ENCODE measurements at places on chromosomes 3 and 15.

- no peak for DNase-seq
These were observed 403.3 kb upstream of the THBS1 start for GRCh38 chr15:39177561-39177960.

DNA sequence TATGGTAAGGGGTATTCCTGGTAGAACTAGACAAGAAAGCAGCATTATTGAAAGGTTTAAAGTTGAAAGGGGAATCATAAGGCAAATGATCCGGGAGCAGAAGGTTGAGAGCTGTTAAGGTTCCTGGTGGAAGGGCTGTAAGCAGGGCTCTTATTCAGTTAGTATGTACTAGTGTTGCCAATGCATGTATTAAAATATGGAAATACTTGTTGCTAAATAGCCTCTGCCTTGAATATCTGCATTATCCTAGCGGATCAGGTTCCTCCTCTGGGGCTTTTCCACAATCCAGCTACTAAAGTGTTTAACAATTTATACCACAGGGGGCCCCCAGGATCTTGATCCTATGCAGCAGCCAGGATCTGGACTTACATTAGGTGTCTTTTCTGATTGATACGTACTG lies 7.3 kb upstream of the COPB2 start:
- no peak for DNase-seq

DNA sequence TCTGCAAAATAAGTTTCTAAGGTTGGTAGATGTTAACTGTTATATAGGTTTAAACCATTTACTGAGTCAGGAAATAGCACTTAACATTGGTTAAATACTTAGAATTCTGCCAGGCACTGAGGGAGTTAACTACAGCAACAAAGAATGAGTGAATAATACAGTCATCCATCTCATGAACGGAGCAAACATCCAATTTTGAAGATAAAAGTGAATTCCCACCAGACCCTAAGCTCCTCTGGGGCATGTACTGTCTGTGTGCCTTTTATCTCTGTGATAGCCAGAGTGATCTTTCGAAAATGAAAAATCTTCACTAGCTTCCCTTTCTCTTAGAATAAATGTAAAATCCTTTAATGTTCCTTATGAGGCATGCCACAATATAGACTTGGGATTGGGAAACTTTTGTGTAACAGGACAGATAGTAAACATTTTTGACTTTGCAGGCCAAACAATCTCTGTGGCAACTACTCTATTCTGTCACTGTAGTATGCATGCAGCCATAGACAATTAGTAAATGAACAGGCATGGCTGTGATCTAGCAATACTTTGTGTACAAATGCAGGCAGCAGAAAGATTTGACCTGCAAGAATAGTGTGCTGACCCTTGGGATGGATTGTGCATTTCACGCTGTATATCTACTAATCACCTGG lies 294.5 kb upstream of the LMCD1 start:
- DNase-seq: no peak

DNA sequence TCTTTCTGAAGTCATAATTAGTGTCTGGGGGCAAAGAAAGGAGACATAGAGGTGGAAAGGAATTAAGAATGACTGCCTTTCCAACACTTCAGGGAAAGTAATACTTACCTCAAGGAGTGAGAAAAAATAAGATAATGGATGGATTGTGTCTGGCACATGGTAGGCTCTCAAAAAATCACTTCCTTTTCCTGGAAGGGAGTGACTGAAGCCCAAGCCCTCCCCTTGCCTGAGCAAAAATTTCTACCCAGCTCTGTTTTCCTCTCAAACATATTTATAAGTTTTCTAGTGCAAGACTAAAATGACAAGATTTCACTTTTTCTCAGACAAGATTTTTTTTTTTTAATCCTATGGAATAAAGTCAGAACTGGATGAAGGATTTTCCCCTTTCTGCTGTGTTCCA lies 145.0 kb downstream of the IGSF11 start:
- DNase-seq: no peak

DNA sequence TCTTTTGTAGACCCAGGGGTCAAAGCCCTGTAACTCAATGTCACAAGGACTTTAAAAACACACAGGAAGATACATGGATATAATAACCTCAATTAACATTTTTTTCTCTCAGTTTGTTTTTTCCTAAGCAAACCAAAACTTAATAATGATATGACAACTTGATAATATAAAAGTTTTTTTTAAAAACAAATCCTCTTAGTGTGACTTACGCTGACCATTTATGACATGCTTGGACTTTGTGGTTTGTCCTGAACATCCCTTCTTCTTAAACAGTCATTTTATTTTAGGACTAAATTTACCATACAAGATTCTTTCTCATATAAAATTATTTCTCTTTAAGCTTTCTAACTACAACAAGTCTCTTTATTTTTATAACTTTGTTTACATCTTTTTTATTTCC lies 25.4 kb upstream of the FAM3D start:
- no peak for DNase-seq

- no peak for DNase-seq
These were observed 19.6 kb upstream of the EPHB3 start for GRCh38 chr3:184541886-184542562.

DNA sequence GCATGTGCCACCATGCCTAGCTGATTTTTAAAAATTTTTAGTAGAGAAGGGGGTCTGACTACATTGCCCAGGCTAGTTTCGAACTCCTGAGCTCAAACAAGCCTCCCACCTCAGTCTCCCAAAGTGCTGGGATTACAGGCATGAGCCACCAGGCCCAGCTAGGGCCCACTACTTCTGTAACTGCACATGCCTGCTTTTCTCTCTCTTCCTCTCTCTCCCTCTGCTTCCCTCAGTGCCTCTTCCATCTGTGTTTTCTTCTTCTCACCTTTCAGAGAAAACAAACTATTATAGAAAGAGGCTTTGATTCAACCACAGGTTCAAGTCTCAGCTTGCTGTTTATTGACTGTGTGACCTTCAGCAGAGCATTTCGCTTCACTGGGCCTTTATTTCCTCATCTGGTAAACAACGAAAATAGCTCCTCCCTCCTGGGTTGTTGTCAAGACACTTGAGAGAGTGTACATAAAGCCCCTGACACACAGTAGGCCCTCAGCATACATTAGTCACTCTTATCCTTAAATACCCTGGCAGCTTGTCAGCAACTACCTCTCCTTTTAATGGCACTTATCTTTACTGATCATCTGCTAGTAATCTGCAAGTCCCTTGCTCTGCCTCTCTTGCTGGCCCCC lies 10.2 kb downstream of the TADA3 start:
- no peak for DNase-seq

DNA sequence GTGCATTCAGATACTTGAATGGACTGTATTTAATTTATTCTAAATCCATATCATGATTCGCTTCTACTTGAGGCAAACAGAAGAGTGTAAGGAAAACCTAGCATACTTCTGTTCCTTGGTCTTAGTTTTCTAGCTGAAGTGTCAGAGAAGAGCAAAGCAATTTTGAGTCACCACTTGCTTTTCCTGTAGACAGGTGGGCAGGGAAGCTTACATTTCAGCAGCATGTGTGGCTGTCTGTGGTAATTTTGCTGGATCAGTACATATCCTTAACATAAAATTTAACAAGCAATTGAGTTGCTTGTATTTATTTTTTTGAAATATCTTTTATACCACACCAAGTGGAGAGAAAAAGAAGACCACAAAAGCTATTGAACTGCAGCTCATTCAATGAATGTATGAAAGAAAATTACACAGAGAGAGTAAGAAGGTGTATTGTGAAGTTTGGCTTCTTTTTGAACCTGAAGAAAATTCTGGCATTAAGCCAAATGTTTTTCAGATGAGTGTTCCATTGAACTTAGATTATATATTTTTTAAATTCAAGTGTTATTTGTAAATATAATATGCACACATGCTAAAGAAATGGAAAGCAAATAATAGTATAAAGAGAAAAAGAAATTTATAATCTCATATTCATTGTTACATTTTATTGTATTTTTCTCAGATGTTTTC lies 747.6 kb downstream of the NAALADL2 start:
- no peak for DNase-seq

- DNase-seq: no peak
These were observed 119.6 kb downstream of the FMN1 start for GRCh38 chr15:33074942-33075341.

DNA sequence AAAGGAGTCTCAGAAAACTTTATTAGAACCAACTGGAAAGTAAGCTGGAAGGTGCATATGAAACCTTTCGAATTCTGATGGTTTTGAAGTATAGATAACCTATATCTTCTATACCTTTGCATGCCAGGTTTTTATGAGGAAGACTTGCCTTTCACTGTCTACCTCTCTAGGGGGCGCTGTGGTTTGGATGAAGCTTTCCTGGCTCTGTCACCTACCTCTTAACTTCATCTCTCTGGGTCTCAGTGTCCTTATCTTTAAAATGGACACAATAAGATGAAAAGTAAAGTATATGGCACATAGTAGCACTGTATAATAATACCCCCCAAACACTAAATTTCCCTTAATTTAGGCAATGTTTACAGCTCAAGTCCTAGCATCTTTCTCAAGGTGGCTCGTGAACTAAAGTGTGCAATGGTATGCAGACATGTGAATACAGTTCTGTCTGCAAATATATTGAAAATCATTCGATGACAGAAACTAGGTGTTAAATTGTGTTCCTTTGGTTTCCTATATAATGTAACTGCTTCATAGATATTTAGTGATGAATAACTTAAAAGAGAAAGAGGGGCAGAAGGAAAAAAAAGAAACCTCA lies 314.3 kb downstream of the CHST2 start:
- no peak for DNase-seq

DNA sequence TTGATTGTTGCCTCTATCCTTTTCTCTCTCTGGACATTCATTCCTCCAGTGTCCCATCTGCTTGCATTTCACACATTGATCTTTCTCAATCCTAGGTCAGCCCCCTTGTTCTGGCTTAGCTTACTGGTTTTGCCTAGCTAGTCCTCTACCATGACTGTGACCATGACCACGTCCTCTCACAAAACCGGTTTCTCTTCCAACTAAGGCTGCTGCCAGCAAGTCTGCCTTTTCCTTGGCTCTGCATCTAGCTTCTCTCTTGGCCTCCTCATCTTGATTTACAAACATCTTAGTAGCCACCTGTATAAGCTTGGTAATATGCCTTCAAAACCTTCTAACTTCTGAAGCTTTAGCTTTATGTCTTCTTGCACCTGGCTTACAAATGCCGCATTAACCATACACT lies 167.2 kb downstream of the STXBP5L start:
- DNase-seq: no peak

GRCh38 chr15:95454403-95455262 lies 875.9 kb upstream of the NR2F2 start:
- no peak for DNase-seq

GRCh38 chr3:9149566-9149965 lies 99.9 kb downstream of the SRGAP3 start:
- no peak for DNase-seq

- DNase-seq: no peak
These were observed 357.9 kb downstream of the RORA start for GRCh38 chr15:60871152-60871551.

DNA sequence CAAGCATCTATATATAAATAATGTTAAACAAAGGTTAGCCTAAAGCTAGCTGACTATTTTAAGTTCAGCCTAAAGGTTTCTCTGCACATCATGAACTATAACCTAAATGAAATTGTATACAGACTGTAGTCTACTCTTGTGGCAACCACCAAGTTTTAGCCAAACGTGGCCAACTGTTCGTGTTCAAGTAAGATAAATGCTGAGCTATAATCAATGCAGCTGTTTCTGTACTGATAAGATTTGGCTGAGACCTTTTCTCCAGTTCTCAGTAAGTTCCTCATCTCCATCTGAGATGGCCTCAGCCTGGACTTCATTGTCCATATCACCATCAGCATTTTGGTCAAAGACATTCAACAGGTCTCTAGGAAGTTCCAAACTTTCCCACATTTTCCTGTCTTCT lies 43.7 kb upstream of the IGSF10 start:
- DNase-seq: no peak

GRCh38 chr3:61356685-61357084 lies 105.4 kb upstream of the FHIT start:
- DNase-seq: no peak

DNA sequence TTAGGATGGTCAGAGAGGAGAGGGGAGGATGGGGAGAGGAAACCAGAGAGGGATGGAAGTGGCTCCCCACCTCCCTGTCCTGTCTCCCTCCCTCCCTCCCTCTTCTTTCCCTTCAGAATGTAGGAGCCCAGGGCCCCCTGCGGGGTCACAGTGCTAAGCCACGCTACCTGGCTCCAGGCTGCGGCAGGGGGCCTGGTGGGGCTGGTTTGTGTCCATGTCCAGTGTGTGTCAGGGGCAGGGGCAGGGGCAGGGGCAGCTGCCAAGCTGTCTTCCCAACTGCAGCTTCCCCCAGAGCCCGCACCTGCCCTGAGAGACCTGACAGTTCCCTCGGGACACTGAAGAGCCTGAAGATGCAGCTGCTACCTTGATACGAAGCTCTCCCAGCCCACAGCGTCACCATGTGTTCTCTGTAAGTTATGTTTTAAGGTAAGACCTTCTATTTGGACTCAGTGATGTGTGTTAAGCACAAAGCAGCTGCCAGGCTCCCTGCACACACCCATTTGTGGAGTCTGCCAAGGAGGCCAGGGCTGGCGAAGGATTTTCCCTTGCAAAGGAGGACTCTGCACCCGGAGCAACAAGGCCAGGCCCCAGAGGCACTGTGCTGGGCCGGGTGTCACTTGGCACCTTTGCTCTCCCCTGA lies 121.8 kb upstream of the SMAD3 start:
- DNase-seq: peak; percentile 62

- no peak for DNase-seq
These were observed 472.2 kb downstream of the MCTP2 start for GRCh38 chr15:94703596-94703995.

- no peak for DNase-seq
These were observed 29.9 kb downstream of the CEP152 start for GRCh38 chr15:48781017-48781416.

GRCh38 chr3:182789371-182789770 lies 3.9 kb upstream of the ATP11B start:
- no peak for DNase-seq
